ENCODE measurements at places on chromosomes 7 and 10. TPM values are rescaled to one million over a fixed set of nuclear protein-coding genes. Genes with fewer than 3 reads are reported as not detected.

The ZC3HAV1 gene
- total RNA-seq, result 136 TPM

The RELN gene
- not detected for total RNA-seq

The BLOC1S2 gene
- total RNA-seq, result 50.6 TPM

The CCDC186 gene
- 25.7 TPM for total RNA-seq

The GIMAP7 gene
- 212 TPM for total RNA-seq

The MARVELD1 gene
- total RNA-seq, result 2.6 TPM

The GPR26 gene
- not detected for total RNA-seq

The GRM3 gene
- total RNA-seq, result not detected

The ADAMTS14 gene
- not detected for total RNA-seq

The MAT1A gene
- not detected for total RNA-seq

The SDK1 gene
- total RNA-seq, result 0.25 TPM

The CHRM2 gene
- not detected for total RNA-seq

The PRF1 gene
- total RNA-seq, result 165 TPM

The SLC13A1 gene
- total RNA-seq, result not detected

The OR2A7 gene
- total RNA-seq, result 2.1 TPM

The PRLHR gene
- not detected for total RNA-seq

The PLAC9 gene
- total RNA-seq, result not detected

The HK1 gene
- 123 TPM for total RNA-seq

The TUBAL3 gene
- not detected for total RNA-seq

The MMP21 gene
- total RNA-seq, result 0.25 TPM

The UCMA gene
- not detected for total RNA-seq

The VAX1 gene
- not detected for total RNA-seq

The ZNF487 gene
- total RNA-seq, result 3.3 TPM

The NDUFB2 gene
- total RNA-seq, result 157 TPM

The SUGCT gene
- 0.44 TPM for total RNA-seq

The PTPRZ1 gene
- not detected for total RNA-seq

The KLF14 gene
- total RNA-seq, result not detected

The RTKN2 gene
- 3.6 TPM for total RNA-seq

The NUP205 gene
- total RNA-seq, result 84.8 TPM

The TMEM178B gene
- not detected for total RNA-seq

The GJC3 gene
- not detected for total RNA-seq

The ZNF438 gene
- total RNA-seq, result 3.1 TPM

The ACBD7 gene
- total RNA-seq, result 1.5 TPM

The HTR5A gene
- not detected for total RNA-seq

The TRPV6 gene
- total RNA-seq, result not detected

The HOXA5 gene
- not detected for total RNA-seq

The COL28A1 gene
- not detected for total RNA-seq

The C7orf33 gene
- not detected for total RNA-seq

The JAKMIP3 gene
- total RNA-seq, result 0.28 TPM

The SFTPD gene
- total RNA-seq, result not detected

The TWIST1 gene
- not detected for total RNA-seq

The NPM3 gene
- 30.5 TPM for total RNA-seq

The MEOX2 gene
- not detected for total RNA-seq

All from activated naive CD8-positive, alpha-beta T cell treated with anti-CD3 and anti-CD28 coated beads, Interleukin-2, amount 10 ng/mL, durations not matched to agents 7 days and 5 days (primary cell).